ENCODE measurements at places on chromosomes 11 and 22.

GRCh38 chr11:93819966-93820695 lies 30.3 kb downstream of the VSTM5 start:
- DNase-seq: no peak

GRCh38 chr11:107799218-107799859 lies 59.2 kb downstream of the SLC35F2 start:
- DNase-seq: peak; percentile 35

DNA sequence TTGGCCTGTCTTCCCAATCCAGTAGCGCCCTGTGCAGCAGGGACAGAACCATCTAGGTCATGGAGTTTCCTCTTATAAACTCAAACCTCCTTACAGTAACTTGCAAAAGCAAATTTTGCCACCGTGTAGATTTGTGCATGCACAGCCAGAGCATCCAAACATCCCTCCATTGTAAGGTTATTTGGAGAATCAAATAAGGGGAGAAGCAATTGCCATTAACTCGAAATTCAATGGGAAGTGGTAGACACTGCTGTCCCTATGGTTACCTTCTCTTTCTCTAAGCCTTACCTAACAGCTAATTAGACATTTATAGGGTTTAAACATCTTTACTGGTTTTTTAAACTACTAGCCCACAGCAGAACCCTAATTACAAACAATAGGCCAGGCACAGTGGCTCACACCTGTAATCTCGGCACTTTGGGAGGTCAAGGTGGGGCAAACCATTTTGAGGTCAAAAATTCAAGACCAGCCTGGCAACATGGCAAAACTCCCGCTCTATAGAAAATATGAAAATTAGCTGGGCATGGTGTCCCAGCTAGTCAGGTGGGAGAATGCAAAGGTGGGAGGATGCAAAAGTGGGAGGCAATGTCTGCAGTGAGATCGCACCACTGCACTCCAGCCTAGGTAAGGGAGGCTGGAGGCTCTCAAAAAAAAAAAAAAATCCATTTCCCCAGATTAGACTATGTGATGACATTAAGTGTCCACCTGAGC lies 6.6 kb downstream of the HSPA8 start:
- no peak for DNase-seq

DNA sequence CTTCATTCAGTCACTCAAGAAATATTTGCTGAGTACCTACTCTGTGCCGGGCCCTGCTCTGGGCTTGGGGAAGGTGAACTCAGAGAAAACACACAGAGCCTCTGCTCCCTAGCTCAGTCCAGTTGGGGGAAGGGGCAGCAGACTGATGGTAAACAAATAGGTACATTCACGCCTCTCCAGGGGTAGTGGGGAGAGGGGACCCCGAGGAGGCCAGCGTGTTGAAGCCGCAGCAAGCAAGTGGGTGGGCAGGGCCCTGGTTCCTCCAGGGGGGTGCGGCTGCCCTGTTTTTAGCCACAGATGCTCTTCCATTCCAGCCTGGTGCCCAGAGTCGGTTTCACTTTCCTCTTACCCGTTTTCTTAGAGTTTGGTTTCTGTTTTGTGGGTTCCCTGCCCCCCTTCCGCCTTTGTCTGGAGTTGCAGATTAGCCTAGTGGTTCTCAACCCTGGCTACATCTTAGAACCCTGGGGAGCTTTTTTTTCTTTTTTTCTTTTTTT lies 8.7 kb downstream of the DRAP1 start:
- DNase-seq: no peak

DNA sequence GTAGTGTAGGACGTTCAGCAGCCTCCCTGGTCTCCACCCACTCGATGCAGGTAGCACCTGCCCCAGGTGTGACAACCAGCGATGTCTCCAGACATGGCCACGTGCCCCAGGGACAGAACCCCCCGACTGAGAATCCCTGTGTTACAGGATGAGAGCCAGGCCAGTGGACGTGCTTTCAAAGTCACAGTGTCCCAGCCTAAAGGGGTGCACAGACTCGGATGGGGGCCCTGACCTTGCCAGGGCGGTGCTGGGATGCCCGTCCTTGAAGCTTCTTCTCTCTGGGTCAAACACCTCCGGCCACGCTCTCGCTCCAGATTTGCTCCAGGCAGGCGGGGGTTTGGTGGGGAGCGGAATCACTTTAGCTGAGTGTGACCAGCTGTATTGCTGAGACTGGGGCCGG lies 23.3 kb upstream of the GAL start:
- DNase-seq: no peak

- DNase-seq: no peak
These were observed 25.4 kb downstream of the OSBPL5 start for GRCh38 chr11:3139481-3140290.

DNA sequence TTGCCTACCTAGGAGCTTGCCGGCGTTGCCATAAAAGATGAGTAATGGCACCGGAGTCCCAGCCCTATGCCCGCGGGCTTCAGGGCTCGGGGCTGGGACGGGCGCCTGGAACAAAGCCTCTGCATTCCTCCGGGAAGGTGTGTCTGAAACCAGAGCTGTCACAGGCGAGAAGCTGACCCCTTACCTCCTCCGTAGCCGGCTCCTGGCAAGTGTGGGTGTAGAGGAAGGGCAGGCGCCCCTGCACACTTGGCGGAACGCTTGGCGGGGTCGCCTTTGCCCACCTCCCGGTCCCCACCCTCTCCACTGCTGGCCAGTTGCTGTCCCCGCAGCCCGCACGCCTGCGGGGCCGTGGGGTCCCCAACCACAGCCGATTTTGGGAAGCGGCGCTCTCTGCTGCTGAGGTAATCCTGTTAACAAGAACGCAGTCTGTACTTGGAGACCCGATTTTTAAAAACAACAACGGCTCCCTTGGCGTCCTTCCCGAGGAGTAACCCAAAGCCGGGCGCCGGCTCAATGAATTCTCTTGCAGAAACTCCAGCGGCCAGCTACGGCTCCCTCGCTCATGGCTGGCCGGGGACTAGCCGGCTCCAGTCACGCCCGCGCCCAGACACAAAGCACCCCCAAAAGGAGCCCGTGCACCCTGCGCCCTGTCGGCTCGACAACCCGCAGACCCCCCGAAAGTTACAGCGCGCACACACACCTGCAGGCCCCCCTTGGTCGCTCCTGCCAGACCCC lies 89.2 kb downstream of the PLEKHA7 start:
- peak; percentile 84 for DNase-seq

Measured in H54 (cell line).